Hair follicular keratinocyte (primary cell): ENCODE measurements at places on chromosomes 3 and 15. TPM values are rescaled to one million over a fixed set of nuclear protein-coding genes. Genes with fewer than 3 reads are reported as not detected.

The CHMP2B gene
- 34.1 and 36.3 TPM in 2 replicates for total RNA-seq

The TUSC7 gene
- total RNA-seq, result not detected in 2 replicates

The RASL12 gene
- total RNA-seq, result 1.1 TPM in 1 of 2 replicates, not detected in the other

The TMCO5A gene
- total RNA-seq, result not detected in 2 replicates

The IL16 gene
- not detected in 2 replicates for total RNA-seq

The THAP10 gene
- total RNA-seq, result 4.2 and 7.2 TPM in 2 replicates

The NMNAT3 gene
- total RNA-seq, result 0.62 and 4.0 TPM in 2 replicates

The ERICH6 gene
- not detected in 2 replicates for total RNA-seq

The GPR149 gene
- total RNA-seq, result not detected in 2 replicates

The KIF7 gene
- 4.5 and 6.2 TPM in 2 replicates for total RNA-seq

The ISY1 gene
- 14.4 and 23.6 TPM in 2 replicates for total RNA-seq

The PATL2 gene
- total RNA-seq, result not detected in 2 replicates

The TGM5 gene
- 0.16 TPM in 1 of 2 replicates, not detected in the other for total RNA-seq

The C3orf20 gene
- total RNA-seq, result not detected in 2 replicates

The IQCB1 gene
- total RNA-seq, result 15.7 and 16.7 TPM in 2 replicates

The HHLA2 gene
- not detected in 2 replicates for total RNA-seq

The TMED3 gene
- 152 and 162 TPM in 2 replicates for total RNA-seq

The SV2B gene
- total RNA-seq, result under 0.01 and 0.08 TPM in 2 replicates

The AMT gene
- 1.9 TPM in 2 replicates for total RNA-seq

The CSTA gene
- 486 and 754 TPM in 2 replicates for total RNA-seq

The GABRA5 gene
- total RNA-seq, result not detected in 2 replicates

The GRM7 gene
- total RNA-seq, result not detected in 2 replicates

The ZNF662 gene
- total RNA-seq, result 1.0 and 1.5 TPM in 2 replicates

The SPTBN5 gene
- 0.04 and 0.31 TPM in 2 replicates for total RNA-seq

The NR1I2 gene
- total RNA-seq, result 0.08 TPM in 2 replicates

The CYP19A1 gene
- total RNA-seq, result not detected in 2 replicates

The PIF1 gene
- total RNA-seq, result 6.5 and 19.4 TPM in 2 replicates

The SPESP1 gene
- total RNA-seq, result 8.0 and 9.2 TPM in 2 replicates

The PLXNA1 gene
- 70.2 and 100 TPM in 2 replicates for total RNA-seq

The PP2D1 gene
- not detected in 2 replicates for total RNA-seq

The GTF2A2 gene
- total RNA-seq, result 53.7 and 62.1 TPM in 2 replicates

The PCNP gene
- total RNA-seq, result 61.3 and 63.7 TPM in 2 replicates

The PPP1R14D gene
- total RNA-seq, result not detected in 2 replicates

The TF gene
- 0.27 TPM in 1 of 2 replicates, not detected in the other for total RNA-seq

The HCLS1 gene
- total RNA-seq, result 0.39 TPM in 1 of 2 replicates, not detected in the other

The ITIH1 gene
- not detected in 2 replicates for total RNA-seq

The GREM1 gene
- total RNA-seq, result 0.39 and 1.6 TPM in 2 replicates
